ENCODE measurements at places on chromosomes 7 and 10.

DNA sequence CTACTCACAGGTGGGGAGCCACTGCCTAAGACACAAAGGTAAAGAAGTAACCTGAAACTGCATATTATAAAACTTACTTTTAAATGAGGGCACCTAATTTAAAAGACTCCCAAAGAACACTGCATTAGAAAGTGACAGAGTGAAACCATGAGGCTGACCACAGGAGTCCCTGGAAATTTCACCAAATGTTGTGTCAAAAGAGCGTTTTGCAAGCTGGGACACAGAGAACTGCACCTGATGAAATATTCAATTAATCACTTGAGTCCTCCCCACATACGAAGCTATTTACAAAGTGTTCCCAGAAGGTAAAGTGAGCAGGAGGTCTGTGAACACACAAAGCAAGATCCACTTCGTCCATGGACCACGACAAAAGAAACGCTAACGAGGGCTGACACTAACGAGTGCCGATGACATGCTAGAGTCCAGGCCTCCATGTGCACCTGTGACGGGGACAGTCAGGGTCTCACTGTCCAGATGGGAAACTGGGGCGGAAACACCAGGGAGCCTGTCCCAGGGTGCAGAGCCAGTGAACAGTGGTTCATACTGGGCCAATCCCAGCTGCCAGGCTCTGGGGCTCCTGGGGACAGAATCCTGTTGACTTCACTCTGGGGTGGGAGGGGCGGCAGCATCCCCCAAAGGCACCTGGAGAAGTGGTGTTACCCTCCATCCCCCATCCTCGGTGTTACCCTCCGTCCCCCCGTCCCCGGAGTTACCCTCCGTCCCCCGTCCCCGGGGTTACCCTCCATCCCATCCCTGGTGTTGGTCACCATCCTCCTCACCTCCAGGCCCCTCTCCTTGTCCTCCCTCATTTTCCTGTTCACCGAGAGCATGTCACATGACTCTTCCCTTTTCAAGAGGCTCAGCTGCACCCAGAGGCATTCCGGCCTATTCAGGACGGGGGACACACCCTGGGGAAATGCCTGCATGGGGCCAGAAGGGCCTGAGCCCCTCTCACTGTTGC lies 63.4 kb downstream of the DIP2C start:
- DNase-seq, result no peak

DNA sequence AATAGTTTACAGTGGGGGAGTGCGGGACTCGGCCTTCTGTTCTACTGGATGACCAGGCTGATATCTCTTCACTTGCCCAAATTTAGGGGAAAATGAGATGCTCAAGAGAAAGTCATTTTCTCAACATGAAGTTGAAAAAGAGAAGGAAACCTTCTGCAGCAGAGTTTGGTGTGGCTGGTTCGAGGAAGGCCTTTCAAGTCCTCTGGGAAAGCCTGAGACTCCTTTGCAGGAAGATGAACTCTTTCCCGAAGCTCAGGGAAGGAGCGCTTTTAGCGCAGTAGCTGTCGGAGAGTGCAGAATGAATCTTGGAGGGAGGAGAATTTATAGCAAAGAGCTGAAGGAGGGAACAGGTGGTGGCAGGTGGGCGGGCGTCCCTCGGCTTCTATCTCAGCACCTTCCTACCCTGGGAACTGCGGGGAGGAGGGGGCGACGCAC lies at the start of gene ATOH7:
Gene ATOH7, minus strand, starts transcription at position 297 of the 435 bp plus-strand sequence. CDS start 436 bp downstream, outside the sequence.
- no peak for DNase-seq

GRCh38 chr7:149071641-149072437 lies 18.7 kb downstream of the ZNF786 start:
- peak; percentile 61 for DNase-seq

DNA sequence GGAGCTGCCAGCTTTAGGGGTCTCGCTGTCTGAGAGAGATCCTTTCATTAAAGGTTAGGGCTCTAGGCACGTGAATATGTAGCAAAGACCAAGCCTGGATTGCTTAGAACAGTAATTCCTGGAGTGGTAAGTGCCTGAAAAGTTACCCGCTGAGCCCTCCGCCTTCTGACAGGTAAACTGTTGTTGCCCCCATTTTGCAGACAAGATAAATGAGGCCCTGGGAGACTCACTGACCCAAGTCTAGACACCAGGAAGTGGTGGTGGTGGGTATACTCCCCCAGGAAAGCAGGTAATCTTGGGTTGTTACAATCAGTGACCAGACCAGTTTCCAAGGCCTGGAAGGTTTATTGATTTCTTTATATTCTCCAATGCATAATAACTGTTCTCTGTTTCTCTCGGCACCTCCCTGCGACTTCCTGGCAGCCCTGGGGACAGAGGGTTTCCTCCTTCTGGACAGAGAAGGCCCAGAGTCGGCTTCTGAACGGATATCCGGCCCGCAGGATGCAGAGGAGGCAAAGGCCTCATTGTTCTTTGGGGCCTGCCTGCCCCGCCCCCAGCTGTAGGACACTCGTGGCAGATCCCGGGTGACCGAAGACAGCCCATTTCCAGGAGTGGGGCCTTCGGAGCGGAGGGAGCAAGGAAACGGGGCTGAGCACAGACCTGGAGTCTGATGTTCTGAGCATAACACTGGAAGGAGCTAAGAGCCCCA lies 1.3 kb upstream of the GRK5 start:
- no peak for DNase-seq

DNA sequence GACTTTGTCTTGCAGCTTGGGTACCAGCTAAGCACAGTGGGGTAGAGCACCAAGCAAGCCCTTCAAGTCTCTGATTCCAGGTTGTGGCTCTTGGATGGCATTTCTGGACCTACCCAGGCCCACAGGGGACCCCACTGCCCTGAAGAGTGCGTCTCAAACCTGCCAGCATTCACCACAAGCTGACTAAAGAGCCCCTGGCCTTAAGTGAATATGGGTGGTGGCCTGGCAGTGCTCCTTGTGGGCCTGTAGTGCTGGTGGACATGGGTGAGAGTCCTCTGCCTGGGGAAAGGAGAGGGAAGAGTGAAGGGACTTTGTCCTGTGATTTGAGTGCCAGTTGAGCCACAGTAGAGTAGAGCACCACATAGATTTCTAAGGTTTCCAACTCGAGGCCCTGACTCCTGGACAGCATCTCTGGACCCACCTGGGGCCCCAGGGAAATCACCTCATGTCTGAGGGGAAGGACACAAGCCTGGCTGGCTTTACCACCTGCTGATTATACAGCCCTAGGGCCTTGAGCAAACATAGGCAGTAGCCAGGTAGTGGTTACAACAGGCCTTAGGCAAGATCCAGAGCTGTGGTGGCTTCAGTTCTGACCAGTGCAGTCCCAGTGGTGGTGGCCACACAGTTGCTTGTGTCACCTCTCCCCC lies 23.7 kb downstream of the GSDME start:
- DNase-seq, result no peak

DNA sequence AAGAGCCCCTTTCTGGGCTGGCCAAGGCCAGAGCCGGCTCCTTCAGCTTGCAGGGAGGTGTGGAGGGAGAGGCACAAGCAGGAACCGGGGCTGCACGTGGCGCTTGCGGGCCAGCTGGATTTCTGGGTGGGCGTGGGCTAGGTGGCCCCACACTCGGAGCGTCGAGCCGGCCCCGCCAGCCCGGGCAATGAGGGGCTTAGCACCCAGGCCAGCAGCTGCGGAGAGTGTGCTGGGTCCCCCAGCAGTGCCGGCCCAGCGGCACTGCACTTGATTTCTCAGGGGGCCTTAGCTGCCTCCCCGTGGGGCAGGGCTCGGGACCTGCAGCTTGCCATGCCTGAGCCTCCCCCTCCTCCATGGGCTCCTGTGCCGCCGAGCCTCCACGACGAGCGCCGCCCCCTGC lies 48.1 kb downstream of the SH2D4B start:
- no peak for DNase-seq

GRCh38 chr7:158291998-158292397 lies 295.6 kb downstream of the PTPRN2 start:
- DNase-seq, result no peak

GRCh38 chr10:33178026-33178755 lies 156.3 kb downstream of the NRP1 start:
- no peak for DNase-seq

- no peak for DNase-seq
These were observed 31.2 kb downstream of the ITIH5 start for GRCh38 chr10:7635408-7636125.

GRCh38 chr10:31071232-31072005 lies 39.8 kb upstream of the ZNF438 start:
- no peak for DNase-seq

GRCh38 chr10:81036257-81036656 lies 498.6 kb downstream of the SH2D4B start:
- no peak for DNase-seq

DNA sequence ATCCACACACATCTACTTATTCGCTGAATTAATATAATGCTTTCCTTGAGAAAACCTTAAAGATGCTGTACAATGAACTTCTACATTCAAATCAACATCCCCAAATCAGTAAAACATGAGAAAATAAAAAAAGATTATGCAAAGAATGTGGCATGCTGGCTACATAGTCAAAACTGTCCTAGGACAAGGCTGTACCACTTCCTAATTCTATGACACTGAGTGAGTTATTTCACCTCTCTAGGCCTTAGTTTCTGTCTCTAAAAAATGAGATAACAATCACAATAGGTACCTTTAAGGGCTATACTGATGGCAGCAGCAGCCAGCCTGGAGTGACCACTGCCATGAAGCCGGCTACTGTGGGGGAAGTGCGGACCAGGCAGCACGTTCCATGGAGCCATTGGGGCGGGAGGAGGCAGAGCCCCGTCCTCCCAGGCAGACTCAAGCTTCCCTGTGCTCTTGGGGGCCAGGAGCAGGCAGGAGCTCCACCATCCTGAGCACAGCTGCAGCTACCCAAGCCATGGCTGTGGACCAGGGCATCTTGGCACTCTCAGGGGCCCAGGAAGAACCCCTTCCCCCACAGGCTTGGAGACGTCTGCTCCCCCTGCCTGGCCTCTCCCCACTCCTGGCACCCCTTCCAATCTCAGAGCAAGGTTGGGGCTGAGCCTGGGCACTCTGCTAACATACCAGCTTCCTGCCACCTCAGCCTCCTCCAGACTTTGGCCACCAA lies 110.2 kb downstream of the ELAPOR2 start:
- no peak for DNase-seq

DNA sequence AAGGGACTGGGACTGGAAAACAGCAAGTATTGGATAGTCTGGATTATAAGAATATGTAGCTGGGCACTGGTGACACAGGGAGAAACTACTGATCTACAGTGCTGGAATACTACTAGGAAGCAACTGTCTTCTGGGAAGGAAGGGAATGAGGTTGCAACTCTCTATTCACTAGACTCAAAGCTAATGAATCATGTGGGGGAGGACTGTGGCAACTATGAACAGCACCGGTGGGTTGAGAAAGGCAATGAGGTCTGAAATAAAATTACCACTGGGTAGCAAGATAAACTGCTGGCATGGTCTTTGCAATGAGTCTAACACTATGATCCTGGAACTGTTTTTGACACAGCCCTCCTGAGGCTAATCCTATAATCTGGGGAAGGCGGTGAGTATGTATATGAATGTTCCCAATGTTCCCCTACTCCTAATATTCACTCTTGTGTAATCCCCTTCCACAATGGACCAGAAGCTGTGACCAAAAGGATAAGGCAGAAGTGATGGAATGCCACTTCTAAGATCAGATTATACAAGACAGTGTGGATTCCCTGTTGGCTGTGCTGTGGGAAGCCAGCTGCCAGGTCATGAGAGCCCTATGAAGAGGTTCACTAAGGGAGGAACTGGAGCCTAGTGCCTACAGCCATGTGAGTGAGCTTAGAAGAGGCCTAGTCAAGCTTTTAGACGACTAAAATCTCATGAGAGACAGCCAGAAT lies 101.3 kb upstream of the DNAJB12 start:
- DNase-seq, result peak; percentile 8

GRCh38 chr10:106044503-106044902 lies 1120.0 kb downstream of the SORCS1 start:
- no peak for DNase-seq
